ENCODE measurements at places on chromosomes 7 and 10.

- DNase-seq = no peak
These were observed 60.2 kb downstream of the CHST15 start for GRCh38 chr10:124032971-124033886.

DNA sequence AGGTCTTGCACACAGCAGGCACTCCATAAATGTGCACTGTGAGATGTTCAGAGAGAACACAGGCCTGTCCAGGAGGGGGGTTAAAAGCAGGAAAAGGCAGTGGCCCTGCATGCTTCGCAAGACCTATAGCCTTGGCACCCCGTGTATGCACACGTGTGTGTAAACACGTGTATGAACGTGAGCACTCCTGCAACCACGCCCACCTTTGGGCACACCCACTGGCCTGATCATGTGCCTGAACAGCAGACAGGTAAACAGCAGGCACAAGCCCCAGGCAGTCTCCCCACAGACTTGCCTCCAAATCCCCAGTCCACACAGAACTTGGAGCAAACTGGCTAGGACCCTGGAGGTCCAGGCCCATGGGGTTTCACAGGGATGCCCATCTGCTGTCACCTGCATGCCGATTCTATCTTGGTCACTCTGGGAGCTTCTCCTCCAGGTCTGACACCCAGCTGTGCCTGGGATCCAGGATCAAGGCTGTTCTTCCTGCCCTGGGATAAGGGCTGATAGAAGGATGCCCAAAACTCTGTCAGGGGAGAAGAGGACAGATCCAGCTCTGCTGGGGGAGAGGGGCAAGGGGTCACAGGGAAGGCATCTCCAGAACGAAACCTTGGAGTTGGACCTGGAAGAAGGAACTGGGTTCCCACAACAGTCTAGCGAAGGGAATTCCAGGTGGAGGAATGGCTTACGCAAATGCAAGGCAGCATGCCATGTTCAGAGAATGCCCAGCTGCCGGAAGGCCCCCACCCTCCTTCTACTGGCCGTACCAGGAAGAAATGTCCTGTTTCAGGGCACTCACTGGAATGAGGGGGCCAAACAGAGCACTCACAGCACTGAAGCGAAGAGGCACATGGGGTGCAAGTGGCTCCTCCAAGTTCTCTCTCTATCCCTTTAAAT, 14.3 kb upstream of the ZMIZ1 start:
- no peak for DNase-seq

DNA sequence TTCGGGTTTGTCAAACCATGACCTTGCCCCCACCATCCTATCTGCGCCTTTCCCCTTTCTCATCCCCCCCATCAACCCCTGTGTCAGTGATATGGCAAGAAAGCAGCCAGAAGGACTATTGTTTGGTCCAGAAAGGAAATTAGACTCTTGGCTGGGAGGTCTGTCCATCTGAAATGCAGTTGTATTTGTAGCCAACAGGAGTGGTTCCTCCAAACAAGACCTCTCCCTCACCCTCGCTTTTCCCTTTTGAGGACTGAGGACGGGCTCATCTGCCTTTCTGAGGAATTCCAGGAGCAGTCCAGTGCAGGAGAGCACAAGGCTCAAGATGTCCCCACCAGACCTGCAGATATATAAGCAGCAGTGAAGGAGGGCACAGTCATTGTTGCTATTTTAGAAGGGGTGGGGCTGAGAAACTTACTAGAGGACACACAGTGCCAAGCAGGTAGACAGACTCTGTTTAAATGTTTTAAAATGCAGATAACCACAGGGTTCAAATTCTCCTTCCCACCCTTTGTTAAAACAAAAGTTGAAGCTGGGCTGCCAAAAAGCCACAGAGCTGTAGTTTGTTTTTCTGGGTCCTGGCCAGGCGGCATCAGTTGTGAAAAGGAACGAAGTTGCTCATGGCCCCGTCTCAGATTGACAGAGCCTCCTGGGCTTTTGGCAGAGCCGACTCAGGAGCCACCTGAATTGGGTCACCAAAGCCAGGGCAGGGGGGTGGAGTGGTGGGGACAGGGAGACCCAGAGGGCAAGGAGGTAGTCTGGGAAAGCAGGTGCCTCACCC, 37.3 kb downstream of the CYP17A1 start:
- no peak for DNase-seq

GRCh38 chr7:20114468-20114867, 102.7 kb downstream of the MACC1 start:
- no peak for DNase-seq

DNA sequence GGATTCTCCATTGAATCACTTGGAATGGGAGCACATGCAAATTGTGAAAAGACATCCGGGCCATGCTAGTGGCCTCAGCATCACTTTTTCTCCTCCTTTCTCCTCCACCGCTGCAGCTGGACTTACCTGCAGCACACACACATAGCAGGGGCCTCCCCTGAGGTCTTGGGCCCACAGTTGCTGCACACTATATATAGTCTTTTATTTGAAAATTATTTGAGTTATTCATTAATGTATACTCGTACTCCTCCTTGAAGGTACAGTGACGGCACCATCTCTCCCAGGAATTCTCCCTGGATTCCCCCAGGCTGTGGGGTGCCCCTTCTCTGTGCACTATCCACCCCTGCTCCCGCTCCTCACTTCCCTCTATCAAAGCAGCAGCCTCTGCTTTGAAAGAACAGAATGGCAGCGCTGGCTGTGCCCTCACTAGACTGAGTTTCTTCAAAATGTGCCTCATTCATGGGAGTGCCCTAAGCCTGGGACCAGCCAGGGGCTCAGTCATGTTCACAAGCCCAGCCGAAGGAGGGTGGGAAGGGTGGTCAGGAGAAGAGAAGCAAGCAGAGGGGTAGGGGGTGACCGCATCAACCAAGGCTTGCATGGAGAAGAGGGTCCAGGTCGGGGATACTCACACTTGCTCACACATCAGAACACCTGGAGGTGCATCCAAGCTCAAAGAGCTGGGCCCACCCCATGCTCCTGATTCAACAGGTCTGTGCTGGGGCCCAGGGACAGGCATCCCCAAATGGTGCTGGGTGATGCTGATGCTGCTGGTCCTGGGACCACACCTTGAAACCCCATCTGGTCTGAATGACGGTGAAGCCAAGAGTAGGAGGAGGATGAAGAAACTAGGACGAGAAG, 156.2 kb upstream of the ZMIZ1 start:
- no peak for DNase-seq

Data from stimulated activated CD4-positive, alpha-beta T cell treated with anti-CD3 and anti-CD28 coated beads, Interleukin-1b, Interleukin-23, amount 100 ng/mL, for 4 hours (primary cell).